CD4-positive, alpha-beta T cell treated with Interleukin-2 at 100 ng/mL for 4 hours (primary cell): ENCODE measurements at places on chromosomes 13 and 19.

DNA sequence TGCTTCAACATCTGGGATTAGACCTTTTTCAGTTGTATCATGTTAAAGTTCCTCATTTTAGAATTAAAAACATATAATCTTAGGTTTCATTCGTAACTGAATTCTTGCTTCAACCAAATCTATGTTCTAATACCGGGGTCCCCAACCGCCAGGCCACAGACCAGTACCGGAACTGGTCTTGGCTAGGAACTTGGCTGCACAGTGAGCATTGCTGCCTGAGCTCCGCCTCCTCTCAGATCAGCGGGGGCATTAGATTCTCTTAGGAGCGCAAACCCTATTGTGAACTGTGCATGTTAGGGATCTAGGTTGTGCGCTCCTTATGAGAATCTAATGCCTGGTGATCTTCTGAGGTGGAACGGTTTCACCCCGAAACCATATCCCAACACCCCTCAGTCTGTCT is 19.2 kb downstream of the ITM2B start:
- DNase-seq: no peak

GRCh38 chr19:3080286-3080685 is 13.9 kb upstream of the GNA11 start:
- DNase-seq: no peak

GRCh38 chr19:40622773-40623075 is 21.6 kb downstream of the LTBP4 start:
- no peak for DNase-seq

DNA sequence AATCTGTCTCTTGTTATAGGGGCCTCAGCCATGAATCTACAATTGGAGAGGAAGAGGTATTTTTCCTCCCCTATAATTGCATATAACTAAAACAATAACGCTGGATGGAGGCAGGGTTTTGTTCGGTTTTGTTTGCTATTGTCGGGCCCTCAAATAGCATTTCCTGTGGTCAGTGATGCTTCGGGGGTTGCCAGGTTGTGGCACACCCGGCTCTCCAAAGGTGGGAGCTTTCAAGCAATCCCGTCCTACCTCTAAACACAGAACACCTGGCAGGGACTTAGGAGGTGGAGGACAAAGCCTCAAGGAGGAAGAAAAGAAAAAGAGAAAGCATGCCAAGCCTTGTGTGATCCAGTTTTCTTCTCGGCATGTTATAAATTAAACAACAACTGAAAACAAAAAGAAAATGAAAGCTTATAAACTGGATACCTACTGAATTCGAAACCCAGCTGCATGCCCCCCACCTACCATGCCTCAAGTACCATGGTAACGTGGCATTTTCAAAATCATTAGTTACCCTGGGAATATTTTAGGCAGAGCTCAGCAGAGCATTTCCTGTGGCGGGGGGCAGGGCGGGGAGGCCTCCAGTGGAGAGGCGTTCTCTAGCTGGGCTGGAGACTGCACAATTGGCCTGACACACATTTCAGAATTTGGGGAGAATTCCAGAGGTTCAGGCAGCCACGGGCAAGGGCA is 213.8 kb downstream of the DCLK1 start:
- DNase-seq: no peak

DNA sequence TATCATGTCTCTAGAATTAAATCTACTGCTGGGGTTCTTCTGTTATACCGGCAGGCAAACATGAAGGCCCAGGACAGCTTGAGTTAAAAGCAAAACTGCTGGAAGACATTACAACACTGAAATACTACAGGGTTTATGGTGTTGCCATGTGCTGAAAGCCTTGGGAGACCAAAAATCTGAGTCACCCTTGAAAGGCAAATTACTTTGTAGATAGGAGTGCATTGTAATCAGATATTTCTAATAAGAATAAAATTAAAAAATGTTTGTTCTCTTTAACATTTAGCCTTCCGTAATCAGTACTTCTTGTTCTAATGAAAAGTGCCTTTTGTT is 181.3 kb downstream of the PCDH9 start:
- no peak for DNase-seq
